ENCODE measurements at places on chromosomes 3 and 15.
A peak's percentile ranks its signal among the peaks of the same experiment; 100 is the strongest.

DNA sequence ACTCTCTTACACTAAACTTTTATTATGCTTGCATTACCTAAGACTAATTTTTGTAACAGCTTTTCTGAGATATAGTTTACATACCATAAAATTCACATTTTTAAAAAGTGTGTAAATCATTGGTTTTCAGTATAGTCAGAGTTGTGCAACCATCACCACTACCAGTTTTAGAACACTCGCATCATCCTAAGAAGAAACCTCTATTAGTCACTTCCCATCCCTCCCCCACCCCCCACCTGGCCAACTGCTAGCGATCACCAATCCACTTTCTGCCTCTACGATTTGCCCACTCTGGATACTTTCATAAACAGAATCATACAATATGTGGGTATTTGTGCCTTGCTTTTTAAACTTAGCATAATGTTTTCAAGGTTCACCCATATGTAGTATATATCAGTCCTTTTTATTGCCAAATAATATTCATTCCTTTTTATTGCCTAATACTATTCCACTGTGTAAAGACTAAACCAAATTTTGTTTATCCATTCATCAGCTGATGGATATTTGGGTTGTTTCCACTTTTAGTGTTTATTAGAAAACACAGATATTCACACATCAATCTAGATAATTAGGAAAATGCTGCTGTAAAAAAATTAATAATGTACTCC lies 23.0 kb downstream of the UBP1 start:
- DNase-seq: no peak

DNA sequence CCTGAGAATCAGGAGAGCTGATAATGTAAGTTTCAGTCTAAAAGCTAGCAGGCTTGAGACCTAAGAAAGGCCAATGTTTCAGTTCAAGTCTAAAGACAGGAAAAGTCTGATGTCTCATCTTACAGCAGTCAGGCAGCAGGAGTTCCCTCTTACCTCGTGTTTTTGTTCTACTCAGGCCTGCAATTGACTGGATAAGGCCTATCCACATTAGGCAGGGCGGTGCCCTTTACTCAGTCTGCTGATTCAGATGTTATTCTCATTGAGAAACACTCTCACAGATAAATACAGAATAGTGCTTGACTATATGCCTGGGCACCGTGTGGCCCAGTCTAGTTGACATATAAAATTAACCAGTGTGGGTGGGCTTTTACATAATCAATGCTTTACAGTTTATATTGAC lies 122.4 kb downstream of the NR1D2 start:
- DNase-seq: no peak

DNA sequence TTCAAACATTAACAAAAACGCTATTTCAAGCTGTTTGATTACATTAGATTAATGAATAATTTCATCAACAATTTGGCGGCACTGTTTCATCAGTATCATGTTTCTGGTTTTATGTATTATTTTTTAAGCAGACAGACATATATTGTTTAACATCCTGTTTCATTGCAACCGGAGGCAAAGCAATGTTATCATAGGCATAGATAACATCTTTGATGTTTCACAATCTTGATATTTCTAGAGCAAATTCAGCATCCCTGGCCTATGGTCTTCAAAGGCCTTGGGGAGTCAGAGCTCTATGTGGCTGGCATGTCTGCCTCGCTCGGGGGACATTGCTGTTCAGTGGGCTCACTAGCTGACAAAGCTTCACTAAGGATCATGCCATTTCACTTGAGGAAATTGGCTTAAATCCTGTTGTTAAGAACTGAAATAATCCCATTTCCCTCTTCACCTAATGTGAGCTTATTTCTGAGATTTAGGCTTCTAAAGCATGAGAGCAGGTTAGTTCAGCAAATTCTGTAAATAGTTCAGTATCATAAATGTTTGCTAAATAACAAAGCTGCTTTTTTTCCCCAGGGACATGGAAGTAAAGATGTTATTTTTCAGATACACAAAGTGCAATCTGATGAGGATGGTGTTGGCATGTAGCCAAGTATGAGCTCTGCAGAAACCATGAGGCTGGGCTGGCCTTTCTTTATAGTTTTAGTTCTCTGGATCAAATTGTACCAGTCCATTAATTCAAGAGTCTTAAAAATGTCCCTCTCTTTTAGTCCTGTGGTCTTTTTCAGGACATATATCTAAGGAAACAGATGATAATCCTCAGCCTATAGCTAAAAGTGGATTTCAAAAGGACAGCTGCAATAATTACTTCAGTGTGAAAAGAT lies 941.4 kb downstream of the PLOD2 start:
- no peak for DNase-seq

- DNase-seq: peak; percentile 87
These were observed 378 bp upstream of the FEM1B start for GRCh38 chr15:68277131-68277602.

- no peak for DNase-seq
These were observed 92.4 kb downstream of the CLDN1 start for GRCh38 chr3:190229632-190230424.

DNA sequence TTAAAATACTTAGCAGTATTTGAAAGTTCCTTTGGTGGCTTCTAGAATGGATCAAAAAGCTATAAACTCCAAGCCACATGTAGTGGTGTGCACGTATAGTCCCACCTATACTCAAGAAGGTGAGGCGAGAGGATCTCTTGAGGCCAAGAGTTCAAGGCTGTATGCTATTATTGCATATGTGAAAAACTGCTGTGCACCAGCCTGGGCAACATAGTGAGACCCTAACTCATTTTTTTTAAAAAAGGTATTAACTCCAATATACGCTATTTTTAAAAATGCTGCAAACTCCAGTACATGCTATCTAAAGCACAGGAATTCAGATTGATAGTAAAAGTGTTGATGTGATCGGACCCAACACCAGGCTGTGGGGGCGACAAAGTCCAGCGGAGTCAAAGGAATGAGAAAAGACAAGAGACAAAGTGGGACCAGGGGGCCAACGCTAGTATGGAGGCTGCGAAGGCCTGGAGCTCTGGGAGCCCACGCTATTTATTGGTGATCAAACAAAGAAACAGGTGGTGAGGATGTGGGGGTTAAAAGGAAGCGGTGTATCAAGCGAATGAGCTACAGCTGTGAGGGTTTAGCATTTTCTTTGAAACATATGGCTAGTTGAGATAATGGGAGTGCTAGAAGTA lies 66.6 kb downstream of the ARIH1 start:
- DNase-seq: no peak

DNA sequence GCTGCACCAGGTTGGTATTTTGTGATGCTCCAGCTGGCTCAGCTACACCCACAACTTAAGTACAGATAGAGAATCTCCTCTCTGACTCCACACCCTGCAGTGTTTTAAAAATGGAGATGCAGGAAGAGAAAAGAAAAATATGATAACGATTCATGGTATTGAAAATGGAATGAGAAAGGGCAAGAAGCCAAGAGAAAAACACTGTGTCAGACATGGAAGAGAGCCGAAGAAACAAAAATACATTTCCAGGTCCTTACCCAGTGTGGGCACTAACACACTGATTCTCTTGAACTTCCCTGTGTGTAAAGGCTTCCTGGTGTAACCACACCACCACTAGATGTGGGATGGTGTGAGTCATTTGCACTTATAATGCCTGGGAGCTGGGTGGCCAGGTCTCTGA lies 93.1 kb downstream of the GMPS start:
- no peak for DNase-seq

DNA sequence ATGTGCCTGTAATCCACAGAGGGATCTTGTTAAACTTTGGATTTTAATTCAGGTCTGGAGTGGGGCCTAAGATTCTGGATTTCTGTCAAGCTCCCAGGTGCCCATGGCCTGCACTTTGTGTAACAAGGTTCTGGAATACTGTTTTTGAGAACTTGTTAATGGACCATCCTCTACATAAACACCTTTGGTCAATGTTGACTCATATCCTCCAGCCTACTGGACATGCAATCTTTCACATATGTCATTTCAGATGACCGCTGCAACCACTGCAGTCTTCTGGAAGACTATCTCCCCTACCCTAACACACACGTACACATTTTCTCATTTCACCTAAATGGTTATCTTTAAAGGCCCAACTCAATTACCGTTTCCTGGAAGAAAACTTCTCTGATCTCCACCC lies 302.1 kb upstream of the TPRG1 start:
- DNase-seq: no peak

DNA sequence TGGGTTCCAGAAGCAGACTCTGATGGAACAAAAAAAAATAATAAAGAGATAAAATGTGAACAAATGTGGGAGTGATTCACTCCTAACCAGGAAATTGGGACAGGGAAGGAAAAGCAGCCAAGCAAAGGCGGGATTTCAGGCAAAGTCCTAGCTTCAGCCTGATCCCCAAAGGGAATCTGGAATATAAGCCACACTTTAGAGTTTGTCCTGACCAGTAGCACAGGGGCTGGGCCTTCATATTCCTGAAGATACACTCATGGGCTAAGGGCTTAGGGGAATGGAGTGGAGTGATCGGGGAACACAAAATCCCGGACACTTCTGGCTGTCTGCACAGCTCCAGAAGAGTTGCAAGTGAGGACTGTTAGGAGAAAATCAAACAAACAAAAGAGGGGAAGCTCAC lies 135.0 kb upstream of the COL8A1 start:
- no peak for DNase-seq

DNA sequence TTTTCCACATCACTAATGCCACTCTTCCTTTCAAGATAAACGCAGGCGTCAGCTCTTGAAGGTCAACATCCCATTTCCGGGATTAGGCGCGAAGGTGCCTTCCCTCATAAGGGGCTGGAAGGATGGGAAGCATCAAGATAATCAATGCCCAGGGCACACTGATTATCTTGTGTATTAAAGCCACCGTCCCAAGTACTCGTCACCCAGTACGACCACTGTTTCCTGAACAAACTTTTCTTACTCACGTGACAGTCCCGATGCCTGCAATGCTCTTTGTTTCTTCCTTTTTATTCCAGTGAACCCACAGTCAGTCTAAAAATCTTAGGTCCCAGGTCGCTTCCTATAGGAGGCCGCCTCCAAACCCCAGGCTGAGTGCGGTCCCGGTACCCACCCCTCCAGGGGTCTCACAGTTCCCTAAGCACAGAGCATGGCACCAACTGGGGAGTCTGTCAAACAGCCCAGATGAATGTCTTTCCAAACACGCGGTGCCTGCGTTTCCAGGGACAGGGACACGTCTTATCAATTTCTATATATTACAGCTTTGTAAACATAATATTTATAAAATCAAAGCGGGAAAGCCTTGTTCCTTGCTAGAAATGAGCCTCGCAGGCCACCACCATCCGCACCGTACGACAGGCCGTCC lies 589 bp downstream of the ANAPC13 start:
- no peak for DNase-seq

GRCh38 chr3:185572183-185572582 lies 13.9 kb upstream of the SENP2 start:
- no peak for DNase-seq

GRCh38 chr15:97961067-97961954 lies 808 bp downstream of the ARRDC4 start:
- peak; percentile 13 for DNase-seq

- no peak for DNase-seq
These were observed 9.6 kb downstream of the CPOX start for GRCh38 chr3:98583766-98584165.

- no peak for DNase-seq
These were observed 7.1 kb upstream of the LARS2 start for GRCh38 chr3:45381168-45381852.

DNA sequence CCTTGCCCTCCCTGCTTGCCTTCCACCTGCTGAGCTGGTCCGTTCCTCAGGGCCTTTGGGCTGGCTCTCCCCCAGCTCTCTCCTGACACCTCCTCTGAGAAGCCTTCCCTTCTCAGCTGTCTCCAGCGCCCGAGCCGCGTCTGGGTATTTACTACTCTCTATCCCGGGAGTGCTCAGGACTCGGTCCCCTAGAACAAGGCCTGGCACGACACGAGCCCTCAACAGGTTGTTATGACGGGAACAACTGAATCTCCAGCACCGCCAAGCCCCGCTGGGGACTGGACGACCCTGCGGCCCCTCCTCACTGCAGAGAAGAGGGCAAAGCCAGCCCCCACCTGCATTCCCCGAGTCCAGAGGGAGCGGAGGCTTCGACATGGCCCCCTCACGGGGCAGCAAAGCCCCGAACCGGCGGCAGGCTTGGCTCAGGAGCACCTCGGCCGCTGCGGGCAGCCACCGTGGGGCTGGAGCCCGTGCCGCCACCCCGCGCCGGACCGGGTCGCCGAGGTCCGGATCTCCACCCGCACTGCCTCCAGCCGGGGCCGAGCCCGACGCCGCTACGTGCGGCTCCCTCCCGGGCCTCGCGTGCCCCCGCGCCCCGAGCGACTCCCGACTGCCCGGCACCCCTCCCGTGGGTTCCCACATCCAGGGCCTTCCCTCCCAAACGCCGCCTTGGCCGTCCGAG lies 792 bp downstream of the TPRA1 start:
- DNase-seq: no peak

DNA sequence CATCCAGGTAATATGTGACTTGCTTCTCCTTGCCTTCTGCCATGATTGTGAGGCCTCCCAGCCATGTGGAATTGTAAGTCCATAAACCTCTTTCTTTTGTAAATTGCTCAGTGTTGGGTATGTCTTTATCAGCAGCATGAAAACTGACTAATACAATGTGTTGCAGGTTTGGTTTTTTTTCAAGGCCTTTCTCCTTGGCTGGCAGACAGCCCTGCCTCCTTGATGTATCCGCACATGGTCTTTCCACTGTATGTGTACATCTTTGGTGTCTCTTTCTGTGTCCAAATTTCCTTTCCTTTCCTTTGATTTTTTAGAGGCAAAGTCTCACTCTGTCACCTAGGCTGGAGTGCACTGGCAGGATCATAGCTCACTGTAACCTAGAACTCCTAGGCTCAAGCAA lies 260.1 kb downstream of the TUSC7 start:
- DNase-seq: no peak

GRCh38 chr3:103976931-103977339 lies 1389.8 kb upstream of the ALCAM start:
- DNase-seq: no peak

DNA sequence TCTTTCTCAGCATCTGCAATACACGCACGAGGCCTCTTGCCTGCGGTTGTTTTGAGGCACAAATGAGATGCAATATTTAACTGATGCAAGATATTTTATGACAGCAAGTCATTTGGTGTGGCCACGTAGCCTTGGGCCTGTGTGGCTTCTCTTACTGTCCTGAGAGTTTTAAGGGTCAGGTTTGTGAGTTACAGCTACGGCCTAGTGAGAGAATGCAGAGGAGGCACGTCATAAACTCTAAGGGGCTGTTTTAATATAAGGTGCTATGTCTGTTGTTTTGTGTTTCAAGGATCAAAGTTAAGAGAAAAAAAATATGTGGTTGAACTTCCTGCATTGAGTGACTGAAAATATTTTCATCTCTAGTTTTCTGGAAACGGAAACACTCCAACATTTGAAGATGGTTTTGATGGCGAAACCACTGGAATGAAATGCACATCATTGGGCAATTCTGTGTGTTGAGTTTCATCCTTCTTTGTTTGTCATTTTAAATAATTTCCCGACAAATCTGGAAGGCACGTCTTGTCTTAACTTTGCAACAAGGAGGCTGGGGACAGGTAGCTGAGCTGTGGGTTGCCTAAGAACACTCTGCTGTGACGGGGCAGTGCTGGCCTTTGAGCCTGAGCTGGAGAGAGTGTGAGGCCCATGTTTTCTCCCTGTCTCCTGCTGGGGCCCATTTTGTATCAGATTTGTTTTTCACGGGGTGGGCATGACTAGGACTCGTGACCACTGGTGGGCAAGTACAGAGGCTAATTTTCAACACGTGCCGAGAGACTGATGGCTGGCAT lies 5.1 kb downstream of the APBA2 start:
- DNase-seq: no peak

GRCh38 chr3:141237701-141238521 lies 6.3 kb downstream of the PXYLP1 start:
- peak; percentile 13 for DNase-seq

Measured in midbrain (tissue), 1 donor.